ENCODE measurements at places on chromosomes 16 and 17. TPM values are rescaled to one million over a fixed set of nuclear protein-coding genes. Genes with fewer than 3 reads are reported as not detected.

BBS2 gene
- total RNA-seq = 209 TPM

DHRS7B gene
- 37.7 TPM for total RNA-seq

GNGT2 gene
- not detected for total RNA-seq

SLC12A3 gene
- not detected for total RNA-seq

HBA2 gene
- 52.8 TPM for total RNA-seq

- DNase-seq = no peak
These were observed 114.0 kb downstream of the PRKCB start for GRCh38 chr16:23949630-23950290.

DNA sequence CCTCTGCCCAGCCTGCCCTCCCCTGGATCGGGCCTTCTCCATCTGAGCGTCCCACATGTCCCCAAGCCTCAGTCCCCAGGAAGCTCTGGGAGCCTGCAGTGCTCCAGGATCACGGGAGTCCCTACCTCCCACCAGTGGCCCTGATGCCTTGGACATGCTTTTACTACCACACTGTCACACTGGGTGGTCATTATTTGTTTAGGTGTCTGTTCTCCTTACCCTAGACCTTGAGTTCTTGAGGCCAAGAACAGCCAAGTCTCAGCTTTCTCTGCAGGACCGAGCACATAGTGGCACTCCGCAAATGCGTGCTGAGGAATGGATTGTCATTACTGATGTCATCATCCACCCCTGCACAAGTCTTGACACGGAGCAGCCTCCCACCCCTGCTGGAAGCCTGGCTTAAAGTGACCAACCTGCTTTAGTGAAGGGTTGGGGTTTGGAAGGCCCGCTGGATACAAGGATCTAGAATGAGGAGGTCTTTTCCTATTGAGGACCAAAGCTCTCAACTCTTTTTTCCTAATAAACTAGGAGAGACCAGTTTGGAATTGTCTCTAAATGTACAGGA lies 132.9 kb upstream of the CRHR1 start:
- no peak for DNase-seq

GRCh38 chr16:68367030-68367429 lies 56.2 kb downstream of the PRMT7 start:
- no peak for DNase-seq

- DNase-seq = peak; percentile 17
These were observed 1.7 kb downstream of the FZD2 start for GRCh38 chr17:44558710-44559633.

GRCh38 chr17:48175692-48176470 lies 68.3 kb downstream of the SNX11 start:
- no peak for DNase-seq
